ENCODE measurements at places on chromosomes 11 and 22.

- DNase-seq, result no peak
Measured at GRCh38 chr11:62645671-62645945, 805 bp downstream of the GANAB start.

GRCh38 chr11:68137833-68138232 lies 16.6 kb upstream of the CHKA start:
- DNase-seq, result no peak

DNA sequence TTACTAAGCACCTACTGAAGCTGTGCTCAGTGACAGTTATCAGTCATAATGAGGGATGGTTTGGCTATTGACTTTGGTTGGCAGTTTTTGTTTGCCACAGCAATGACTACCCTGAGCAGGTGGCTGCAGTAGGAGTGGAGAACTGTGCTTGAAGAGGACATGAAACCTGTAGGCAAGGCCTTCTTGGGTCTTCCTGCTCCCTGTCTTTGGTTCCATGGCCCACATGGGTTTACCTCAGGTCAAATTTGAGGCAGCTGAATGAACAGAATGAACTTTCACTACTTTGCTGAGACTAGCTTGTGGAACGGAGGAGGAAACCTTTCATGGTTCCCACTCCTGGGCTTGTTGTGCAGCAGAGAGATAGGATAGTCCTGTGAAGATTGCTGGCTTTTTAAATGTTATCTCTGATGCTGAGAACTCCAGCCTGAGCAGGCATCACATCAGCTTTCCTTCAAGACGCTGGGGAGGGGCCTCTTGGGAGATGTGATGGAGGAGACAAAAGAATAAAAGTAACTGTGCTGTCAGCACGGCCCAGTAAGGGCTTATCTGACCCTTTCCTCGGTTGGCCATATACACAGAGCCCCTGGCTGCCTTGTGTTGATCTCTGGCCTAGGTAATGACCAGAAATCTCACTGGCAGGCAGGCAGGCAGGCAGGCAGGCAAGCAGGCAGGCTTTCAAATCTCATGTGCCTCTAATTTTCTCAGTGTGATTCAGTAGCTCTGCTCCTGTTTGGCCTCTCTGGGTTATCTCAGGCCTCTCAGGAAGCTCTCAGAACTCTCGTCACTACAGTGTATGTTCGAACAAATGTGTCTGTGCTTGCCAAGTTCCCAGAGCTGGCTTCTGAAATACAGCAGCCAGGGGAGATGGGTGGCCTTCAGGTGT lies 12.0 kb downstream of the STIM1 start:
- no peak for DNase-seq

GRCh38 chr11:44280257-44280656 lies 29.7 kb downstream of the ALX4 start:
- DNase-seq, result no peak

- no peak for DNase-seq
Measured at GRCh38 chr22:20602609-20603164, 95.3 kb downstream of the MED15 start.

- DNase-seq, result no peak
Measured at GRCh38 chr11:110988671-110989070, 256.9 kb upstream of the POU2AF2 start.

DNA sequence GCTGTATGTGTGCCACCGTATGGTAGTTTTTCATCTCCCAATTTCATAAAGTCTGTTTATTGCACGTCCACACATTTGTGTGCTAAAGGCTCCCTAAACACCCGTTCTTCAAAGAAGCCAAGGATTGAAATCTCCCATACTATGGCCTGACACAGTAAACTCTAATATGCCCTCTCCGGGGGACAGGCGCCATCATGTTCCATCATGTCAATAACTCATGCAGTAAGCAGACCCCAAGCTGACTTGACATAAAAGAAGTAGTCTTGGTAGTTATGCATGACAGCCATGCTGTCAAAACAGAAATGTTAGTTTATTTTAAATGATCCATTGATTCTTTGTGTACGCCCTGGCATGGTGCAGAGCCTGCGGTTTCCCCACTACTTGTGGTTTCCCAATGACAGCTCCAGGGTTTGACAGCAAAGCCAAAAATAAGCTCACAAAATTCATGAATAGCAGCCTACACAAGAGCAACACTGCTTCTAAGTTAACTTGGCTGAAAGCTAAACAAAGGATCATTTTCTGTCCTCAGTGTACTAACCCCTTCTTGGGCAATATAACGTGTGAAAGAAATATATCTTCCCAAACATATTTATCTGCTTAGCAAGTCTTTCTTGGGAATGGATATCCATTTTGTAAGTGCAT lies 56.5 kb upstream of the CABP7 start:
- DNase-seq, result no peak

- DNase-seq, result no peak
Measured at GRCh38 chr22:28620244-28620922, 59.3 kb downstream of the TTC28 start.

- no peak for DNase-seq
Measured at GRCh38 chr11:92026664-92027063, 198.0 kb upstream of the FAT3 start.

DNA sequence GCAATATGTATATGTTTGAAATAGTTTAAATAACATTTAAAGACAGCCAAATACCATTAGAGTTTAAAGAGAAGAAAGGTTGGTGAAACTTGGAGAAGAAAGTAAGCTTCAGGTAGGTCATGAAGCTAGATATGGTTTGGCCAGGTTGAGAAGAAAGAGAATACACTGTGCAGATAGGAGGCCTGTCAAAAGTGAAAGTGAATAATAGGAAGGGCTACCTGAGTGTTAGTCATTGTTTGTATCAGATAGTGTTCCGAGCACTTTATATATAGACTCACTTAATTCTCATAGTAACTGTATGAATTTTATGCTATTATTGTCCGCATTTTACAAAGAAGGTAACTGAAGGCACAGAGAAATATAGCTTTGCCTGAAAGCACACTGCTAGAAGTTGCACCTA lies 56.9 kb downstream of the USP47 start:
- no peak for DNase-seq

DNA sequence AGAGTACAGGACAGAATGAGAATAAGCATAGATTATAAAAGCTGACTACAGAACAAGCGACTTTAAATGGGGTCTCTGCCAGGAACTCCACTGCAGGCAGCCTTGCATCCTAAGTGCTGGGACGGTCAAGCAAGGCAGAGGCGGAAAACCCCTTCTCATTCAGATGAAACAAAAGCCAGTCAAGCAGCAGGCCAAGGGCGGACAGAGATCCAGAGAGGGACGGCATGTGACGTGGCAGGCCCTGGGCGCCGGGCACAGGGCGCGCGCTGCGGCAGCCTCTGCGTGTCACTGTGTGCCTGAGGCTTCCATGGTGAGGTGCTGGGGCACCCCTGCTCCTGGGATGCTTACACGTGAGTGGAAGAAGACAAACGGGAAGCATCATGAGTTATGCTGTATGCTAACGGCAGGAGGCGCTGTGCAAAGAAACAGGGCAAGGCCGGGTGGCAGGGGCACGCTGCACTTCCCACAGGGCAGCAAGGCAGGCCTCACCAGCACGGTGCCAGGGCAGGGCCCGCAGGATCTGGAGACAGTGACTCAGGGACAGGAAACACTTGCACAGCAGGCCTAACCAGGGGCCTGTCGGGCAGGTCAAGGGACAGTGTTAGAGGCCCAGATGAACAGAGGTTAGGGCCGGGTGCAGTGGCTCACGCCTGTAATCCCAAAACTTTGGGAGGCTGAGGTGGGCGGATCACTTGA lies 6.2 kb downstream of the TOLLIP start:
- peak; percentile 12 for DNase-seq

DNA sequence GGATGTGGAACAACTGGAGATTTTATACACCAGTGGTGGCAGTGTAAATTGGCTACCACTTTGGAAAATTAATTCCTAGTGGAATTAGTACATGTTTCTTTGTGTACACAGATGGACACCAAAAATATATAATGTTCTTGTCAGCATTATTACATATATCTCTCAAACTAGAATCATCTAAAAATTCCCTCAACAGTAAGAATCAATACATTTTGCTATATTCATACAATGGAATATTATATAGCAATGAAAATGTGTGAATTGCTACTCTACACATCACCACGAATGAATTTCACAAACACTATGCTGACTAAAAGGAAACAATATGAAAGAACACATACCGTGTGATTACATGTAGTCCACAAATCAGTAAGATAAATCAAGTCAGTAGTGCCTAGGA lies 33.9 kb downstream of the CCDC90B start:
- DNase-seq, result no peak

DNA sequence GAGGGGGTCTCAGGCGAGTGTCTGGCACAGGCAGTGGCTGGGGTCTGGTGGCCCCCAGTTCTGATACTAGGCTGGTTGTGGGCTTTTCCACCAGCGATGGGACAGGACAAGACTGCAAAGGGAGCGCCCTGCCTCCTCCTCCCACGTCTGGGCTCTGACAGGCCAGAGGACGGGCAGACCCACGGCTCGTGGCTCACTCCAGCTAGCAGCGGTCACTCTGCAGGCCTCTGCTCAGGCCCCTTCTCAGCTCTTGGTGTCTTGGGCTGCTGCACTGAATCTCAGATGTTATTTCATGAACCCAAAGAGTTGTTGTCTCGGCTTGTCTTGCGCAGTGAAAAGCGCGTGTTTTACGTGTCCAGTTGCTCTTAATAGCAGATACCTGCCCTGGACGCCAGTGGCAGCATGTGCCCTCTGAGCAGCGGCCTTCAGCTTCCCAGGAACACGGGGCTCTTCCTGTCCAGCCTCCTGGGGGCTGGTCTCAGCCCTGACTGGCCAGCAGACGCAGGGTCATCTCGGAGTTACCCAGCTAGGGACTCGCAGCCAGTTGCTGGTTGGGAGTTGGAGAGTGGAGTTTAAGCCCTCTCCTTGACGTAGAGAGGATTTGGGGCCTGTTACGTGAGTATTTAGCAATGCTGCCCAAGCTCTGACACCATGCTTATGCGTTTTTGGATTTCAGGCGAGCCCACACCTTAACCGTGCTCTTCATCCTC lies 9.6 kb downstream of the PTDSS2 start:
- DNase-seq, result no peak

- no peak for DNase-seq
Measured at GRCh38 chr22:37709445-37709765, 12.6 kb downstream of the TRIOBP start.

- no peak for DNase-seq
Measured at GRCh38 chr11:20080032-20080685, 80.1 kb downstream of the DBX1 start.

DNA sequence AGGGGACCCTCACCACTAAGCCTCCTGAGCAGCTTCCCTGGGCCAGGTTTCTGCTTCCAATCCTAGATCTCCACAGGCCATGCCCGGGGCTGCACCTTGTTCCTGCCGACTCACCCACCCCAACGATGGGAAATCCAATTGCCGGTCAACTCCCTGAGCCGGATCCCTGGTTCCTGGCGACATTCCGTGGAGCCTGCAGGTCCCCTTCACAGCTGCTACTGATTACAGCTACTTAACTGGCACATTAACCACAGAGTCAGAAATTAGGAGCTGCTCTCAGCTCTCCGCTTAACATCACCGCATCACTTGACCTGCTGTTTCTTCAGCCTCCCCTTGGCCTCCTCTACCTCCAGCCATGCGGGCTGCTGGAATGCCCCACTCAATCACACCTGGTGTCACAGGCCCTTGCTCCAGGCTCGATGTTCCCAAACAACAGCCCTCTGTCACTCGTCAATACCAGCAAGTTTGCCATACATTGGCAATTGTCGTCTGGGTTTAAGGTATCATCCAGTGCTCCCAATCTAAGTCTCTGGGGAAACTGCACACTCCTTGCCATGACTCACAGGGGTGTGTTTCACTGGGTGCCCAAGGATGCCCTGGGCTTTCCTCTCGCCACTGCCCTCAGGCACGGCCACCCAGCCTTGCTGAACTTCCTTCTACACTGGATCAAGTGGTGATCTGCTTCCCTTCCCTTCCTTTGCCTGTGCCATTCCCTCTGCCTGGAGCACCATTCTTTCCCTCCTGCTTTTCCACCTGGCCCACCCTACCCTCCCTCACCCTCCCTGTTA lies 181.0 kb downstream of the MN1 start:
- no peak for DNase-seq

All from NCI-H526 treated with DMSO at 0.1 percent for 48 hours (cell line).